Caki2 (cell line): ENCODE measurements at places on chromosomes 11 and 22. TPM values are rescaled to one million over a fixed set of nuclear protein-coding genes. Genes with fewer than 3 reads are reported as not detected.
A peak's percentile ranks its signal among the peaks of the same experiment; 100 is the strongest.

The PLAAT3 gene
- total RNA-seq, result 163 and 198 TPM in 2 replicates

The KCNQ1 gene
- total RNA-seq, result 3.9 TPM in 1 of 2 replicates, not detected in the other

The PPP2R5B gene
- total RNA-seq, result 13.2 and 16.0 TPM in 2 replicates

The PRG2 gene
- not detected in 2 replicates for total RNA-seq

The ST13 gene
- total RNA-seq, result 265 and 304 TPM in 2 replicates

The MAPK8IP1 gene
- 6.5 and 6.9 TPM in 2 replicates for total RNA-seq

The LPXN gene
- total RNA-seq, result 0.46 and 0.54 TPM in 2 replicates

The ZBTB16 gene
- not detected in 2 replicates for total RNA-seq

The KLHL35 gene
- total RNA-seq, result not detected in 2 replicates

GRCh38 chr22:37418627-37419369 lies 8.5 kb downstream of the ELFN2 start:
- DNase-seq, result no peak

DNA sequence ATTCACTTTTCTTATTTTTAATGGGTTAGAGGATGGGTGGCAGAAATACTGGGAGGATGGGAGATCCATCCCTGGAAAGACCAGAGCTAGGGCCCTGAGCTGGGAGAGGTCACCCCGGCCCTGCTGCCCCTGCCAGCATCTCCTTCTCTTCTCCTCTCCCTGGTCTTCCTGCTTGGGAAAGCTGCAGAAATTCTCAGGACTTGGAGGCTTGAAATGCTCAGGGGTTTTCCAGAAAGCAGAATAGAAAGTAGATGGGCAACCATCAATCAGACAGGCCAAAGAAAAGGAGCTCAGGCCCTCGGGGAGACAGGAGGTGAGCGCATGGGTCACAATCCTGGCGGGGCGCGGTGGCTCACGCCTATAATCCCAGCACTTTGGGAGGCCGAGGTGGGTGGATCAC lies 1.5 kb downstream of the APOBEC3H start:
- no peak for DNase-seq

GRCh38 chr11:124867700-124868099 lies 2.5 kb downstream of the ROBO3 start:
- DNase-seq, result no peak

DNA sequence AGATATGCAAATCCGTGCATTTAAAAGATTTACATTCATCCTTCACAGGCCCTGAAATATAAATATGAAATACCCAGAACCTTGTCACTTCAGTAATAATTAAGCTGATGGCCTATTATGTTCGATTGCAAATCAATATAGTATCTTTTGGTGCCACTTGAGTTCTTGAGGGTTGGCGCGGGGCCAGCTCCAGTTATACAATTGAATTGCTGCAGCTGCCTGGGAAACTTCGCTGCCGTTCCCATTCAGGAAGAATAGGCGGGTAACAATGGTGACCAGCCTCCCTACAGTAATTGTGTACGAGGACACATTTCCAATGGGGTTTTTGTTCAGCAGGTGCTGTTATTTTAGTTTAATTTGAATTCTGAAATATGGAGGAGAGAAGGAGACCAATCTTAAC lies 451.2 kb downstream of the INSC start:
- no peak for DNase-seq

DNA sequence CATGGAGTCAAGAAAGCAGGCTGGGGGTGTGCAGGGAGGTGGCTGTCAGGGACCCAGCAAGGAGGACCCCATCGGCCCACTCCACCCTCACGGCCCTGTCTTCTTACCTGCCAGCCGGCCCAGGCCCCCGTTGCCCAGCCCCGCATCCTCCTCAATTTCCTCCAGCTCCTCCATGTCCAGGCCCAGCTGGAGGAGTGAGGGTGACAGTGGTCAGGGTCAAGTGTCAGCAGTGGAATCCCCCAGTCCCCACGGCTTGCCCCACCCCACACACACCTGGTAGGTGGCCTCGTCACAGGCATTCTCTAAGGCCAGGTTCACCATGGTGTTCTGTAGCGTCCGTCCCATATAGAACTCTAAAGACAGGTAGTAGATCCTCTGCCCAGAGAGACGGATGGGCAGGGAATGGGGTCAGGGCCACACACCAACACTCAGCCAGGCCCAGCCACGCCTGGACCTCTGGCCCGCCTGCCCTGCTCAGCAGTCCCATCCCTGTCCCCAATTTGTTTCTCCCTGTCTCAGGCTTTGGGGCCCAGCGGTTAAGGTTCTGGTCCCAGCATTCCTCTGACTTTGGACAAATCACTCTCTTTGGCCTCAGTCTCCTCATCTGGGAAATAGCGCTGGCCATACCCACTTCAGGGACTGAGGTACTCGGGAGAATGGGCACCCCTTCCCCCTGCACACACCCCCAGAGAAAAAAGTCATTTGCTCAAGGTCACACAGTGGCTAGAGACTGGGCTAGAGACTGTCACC lies 1.3 kb downstream of the PYGM start:
- DNase-seq, result no peak

GRCh38 chr11:21142007-21142406 lies 472.6 kb downstream of the NELL1 start:
- no peak for DNase-seq

DNA sequence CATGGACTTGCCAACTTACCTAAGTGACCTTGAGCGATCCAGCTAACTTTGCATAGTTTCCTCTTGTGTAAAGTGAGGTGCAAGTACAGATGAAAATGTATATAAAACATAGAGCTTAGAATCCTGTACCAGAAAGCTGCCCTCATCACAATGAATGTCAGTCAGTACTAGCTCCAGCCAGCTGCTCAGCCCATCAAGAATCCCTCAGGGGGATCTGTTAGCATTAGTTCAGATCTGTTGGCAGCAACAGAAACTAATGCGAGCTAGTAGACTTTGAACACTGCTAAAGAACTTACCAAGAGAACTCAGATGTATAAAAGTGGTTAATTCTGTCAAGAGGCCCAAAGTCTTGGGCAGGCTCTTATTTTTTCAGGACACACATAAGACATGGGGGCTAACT lies 6.3 kb upstream of the C11orf91 start:
- no peak for DNase-seq

- no peak for DNase-seq
Measured at GRCh38 chr22:31138126-31138525, 2.2 kb downstream of the PLA2G3 start.

- DNase-seq, result no peak
Measured at GRCh38 chr11:81967242-81967641, 766.4 kb downstream of the FAM181B start.

DNA sequence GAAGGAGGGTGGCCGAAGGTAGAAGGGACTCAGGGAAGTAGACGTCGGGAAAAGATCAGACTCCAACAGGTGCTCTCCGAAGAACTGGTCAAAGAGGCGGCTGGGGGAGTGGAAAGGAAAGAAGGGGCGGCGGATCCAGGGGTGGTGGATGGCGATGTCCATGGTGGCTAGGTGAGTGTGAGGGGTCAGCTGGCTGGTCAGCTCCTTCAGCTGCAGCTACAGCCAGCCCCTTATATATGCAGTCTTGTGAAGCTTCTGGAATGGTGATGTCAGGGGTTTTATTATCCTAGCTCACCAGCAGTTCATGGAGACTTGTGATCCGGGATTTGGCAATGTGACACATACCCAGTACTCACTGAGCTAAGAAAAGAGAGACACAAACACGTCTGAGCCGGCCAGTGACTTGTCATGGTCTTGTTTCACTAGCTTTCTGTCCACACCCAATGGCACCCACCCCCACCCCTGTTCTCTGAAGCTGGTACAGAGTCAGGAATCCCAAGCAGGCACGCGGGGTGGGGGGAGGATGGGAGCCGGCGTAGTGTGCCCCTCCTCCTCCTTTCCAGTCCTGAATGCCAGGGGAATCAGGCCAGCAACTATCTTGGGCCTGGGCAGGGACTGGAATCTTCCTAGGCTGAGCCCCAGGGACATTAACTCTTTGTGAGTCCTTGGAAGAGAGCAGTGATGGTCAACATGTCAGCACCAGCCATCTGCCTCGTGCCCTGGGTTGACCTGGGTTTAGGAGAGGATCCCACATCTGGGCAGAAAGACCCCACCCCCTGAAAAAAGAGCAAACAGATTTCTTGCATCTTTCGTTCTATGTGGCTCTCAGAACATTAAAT lies at the start of gene CRYAB:
TSS of gene CRYAB (minus strand) at position 208 of the 839 bp plus-strand sequence. CDS start at position 162, 46 bp downstream.
- DNase-seq, result peak; percentile 91

DNA sequence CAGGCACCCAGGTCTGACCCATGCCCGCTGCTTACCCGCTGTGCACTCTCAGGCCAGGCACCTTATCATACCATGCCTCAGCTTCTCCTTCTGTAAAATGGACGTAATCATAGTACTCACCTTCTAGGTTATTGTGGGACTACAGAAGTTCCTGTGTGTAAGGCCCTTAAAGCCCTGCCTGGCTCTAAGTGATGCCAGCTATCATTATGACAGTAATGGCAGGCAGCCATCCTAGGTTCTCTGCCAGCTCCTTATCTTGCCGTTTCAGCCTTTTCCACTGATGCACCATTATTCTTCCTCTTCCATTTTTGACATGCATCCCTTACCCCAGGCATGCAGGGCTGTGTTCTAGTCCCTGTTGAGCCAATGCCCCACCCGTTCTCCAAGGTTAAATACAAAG lies 57.9 kb downstream of the DBX1 start:
- no peak for DNase-seq

GRCh38 chr11:82900277-82901164 lies at the start of gene PRCP:
PRCP (minus strand) TSS chr11:82900430; CDS start chr11:82900402, 28 bp downstream.
- peak; percentile 89 for DNase-seq

- no peak for DNase-seq
Measured at GRCh38 chr11:16917941-16918340, 96.3 kb downstream of the PLEKHA7 start.

GRCh38 chr11:708511-708910 lies 2.5 kb downstream of the EPS8L2 start:
- no peak for DNase-seq

DNA sequence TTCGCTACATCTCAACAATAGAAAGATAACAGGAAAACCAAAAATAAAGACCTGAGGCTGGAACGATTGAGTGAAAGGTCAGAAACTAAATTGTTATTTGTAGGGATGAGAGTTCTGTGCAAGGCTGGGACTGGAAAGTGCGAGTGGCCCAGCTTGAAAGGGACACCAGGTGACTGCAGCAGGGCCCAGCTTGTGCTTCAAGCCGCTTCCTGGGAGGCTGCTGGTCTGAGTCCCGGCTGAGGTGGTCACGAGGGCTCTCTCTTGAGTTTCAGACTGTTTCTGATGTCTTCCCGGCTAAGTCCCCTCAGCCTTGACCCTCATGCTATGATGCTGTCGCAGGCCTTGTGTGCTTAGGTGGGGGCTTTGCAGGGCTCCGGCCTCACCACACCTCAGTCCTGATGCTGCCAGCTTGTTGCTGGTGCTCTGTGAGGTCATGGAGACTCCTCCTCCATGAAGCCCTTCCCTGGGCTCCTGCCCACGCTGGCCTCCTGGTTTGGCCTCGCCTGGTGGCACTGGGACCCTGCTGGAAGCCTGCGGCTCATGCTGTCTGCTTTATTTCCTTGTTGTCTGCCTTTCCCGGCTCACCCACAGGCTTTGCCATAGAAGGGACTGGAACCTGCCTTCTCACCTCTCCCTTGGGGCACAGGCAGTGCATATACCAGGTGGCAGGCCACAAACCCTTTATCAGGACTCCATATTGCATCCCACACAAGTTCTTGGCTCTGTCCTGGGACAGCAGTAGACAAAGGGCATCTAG lies 4.0 kb downstream of the BANF1 start:
- no peak for DNase-seq
